Hepatic stellate cell (primary cell): ENCODE measurements at places on chromosomes 13 and 19.

- DNase-seq, result no peak
Measured at GRCh38 chr13:95656386-95657015, 12.0 kb upstream of the DZIP1 start.

- DNase-seq, result no peak
Measured at GRCh38 chr19:11131471-11131870, 24.1 kb downstream of the SPC24 start.

DNA sequence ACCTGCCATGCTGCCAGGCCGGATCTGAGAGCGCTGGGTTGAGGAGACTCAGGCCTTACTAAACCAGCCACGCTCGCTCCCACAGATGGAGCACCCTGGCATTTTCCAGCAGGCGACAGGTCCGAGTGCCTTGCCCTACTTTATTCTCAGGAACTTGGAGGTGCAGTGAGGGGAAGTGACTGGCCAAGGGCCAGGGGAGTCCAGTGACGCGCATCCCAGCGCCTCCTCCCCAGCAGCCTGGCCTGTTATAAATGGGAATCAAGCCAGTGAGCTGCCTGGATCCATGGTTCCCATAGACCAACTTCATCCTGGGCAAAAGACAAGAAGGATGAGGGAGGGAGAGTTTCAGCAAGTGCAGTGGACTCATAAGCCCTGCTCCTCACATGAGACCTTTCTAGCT is 35.5 kb downstream of the TMED1 start:
- no peak for DNase-seq

DNA sequence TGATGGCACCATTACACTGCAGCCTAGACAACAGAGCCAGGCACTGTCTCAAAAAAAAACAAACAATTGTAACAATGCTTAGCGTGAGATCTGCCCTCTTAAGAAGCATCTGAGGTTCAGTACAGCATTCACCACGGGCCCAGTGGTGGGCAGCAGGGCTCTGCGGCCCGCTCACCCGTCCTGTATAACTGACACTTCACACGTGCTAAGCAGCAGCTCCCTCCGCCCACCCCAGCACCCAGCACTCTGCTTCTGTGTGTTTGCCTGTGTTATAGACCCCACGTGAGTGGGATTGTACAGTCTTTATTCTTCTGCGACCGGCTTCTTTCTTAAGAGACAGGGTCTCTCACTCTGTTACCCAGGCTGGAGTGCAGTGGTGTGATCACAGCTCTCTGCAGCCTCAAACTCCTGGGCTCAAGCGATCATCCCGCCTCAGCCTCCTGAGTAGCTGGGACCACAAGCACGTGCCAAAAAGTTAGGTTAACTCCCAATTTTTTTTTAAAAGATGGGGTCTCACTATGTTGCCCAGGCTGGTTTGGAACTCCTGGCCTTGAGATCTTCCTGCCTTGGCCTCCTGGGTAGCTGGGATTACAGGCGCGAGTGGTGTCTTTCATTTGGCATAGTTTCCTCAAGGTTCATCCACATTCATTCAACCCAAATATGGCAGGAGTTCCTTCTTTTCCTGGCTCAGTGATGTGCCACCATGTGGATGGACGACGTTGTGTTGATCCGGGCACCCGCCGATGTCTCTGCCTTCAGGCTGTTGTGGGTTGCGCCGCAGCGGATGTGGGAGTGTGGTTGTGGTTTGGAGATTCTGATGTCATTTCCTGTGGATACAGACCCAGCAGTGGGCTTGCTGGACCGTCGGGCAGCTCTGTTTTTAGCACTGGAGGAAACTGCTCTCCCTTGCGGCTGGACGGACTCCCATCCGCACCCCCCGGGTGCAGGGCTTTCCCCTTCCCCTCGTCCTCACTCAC is 170.0 kb downstream of the KDM4B start:
- DNase-seq, result no peak

- DNase-seq, result no peak
Measured at GRCh38 chr13:72100339-72100738, 233.3 kb upstream of the DACH1 start.

DNA sequence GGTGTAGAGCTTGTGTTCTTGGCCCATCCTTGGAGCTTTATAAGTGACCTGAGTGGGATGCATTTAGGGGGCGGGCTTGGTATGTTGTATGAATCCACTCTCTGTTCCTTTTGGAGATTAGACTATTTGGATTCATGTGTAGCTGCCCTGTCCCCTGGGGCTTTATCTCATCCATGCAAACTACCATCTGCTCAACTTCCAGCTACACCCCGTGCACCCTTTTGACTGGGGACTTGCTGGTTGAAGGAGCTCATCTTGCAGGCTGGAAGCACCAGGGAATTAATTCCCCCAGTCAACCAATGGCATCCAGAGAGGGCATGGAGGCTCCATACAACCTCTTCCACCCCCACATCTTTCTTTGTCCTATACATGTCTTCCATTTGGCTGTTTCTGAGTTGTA is 6.1 kb downstream of the CLEC4M start:
- no peak for DNase-seq

GRCh38 chr19:19744641-19745040 is 11.7 kb upstream of the ZNF14 start:
- no peak for DNase-seq

- no peak for DNase-seq
Measured at GRCh38 chr19:51503286-51503817, 1.8 kb upstream of the SIGLEC12 start.

DNA sequence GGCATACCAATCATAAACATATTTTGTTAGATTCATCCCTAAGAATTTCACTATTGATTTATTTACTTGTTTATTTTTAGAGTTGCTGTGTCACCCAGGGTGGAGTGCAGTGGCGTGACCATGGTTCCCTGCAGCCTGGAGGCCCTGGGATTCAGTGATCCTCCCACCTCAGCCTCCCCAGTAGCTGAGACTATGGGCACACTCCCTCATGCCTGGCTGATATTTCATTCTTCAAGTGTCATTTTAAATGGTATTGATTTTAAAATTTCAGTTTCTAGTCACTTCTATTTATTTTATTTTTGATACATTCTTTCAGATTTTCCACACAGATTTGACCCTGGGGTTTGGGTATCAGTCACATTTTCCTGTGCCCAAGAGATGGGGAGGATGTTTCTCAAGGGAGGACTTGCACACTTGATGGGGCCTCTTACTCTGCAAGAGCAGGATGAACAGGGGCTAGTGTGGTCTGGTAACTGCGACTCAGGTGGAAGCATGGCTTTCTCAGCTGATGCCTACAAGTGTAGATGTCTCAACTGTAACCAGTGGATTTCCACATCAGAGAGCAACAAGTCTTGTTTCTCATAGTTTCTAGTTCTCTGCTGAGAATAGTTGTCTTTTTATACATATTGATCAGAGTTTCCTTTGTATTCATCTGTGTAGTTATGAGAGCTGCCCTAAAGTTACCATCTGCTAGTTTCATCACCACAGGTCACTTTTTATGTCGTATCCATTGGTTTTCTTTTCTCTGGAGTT is 40.2 kb downstream of the CCNE1 start:
- DNase-seq, result no peak

- peak; percentile 28 for DNase-seq
Measured at GRCh38 chr13:31072041-31072440, 89.7 kb downstream of the HSPH1 start.

DNA sequence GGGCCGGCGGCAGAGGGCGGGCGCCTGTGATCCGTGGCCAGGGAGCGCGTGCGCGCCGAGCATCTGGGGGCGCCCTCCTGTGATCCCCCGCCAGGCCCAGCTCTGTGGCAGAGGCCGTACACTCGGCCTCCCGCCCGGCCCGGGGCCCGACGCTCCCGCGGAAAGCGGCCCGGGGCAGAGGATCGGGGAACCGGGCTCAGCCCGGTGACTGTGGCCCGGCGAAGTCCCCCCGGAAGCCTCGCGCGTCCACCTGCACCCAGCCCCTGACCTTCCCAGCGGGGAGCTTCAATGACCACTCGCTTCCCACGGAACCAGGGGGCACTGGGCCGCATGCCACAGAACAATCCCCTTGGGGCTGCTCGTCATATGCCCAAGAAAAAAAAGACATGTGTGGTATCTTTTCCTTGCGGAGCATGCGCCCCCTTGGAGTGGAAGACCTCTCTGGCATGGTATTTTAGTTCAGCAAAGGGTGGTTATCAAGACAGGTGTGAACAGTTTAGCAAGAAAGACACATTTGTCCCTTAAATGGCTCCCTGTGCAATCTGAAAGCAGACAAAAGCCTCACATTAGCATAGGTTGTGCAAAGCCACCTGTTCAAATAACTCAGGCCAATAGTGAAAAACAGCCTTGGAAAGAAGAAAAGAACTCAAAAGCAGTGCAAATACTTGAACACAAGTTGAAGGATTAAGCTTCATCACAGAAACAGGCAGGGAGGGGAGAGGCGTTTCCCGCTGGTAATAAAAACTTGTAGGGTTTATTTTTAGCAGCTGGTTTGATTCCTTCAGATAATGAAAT is 290.9 kb upstream of the SOX21 start:
- no peak for DNase-seq

GRCh38 chr13:73672492-73672891 is 461.7 kb downstream of the KLF12 start:
- no peak for DNase-seq

- no peak for DNase-seq
Measured at GRCh38 chr13:107716741-107717140, 498.6 kb downstream of the LIG4 start.

- DNase-seq, result no peak
Measured at GRCh38 chr13:112596235-112596634, 8.3 kb upstream of the TUBGCP3 start.

GRCh38 chr19:42098781-42099180 is 22.8 kb downstream of the ZNF574 start:
- DNase-seq, result no peak

- DNase-seq, result no peak
Measured at GRCh38 chr13:110371550-110372465, 64.7 kb downstream of the COL4A2 start.

GRCh38 chr13:114099918-114100445 is 32.4 kb downstream of the RASA3 start:
- DNase-seq, result peak; percentile 55

GRCh38 chr19:10191347-10191746 is 3.4 kb downstream of the DNMT1 start:
- DNase-seq, result peak; percentile 77

GRCh38 chr13:45863709-45864590 is 12.4 kb upstream of the SIAH3 start:
- DNase-seq, result no peak

- DNase-seq, result no peak
Measured at GRCh38 chr19:8403820-8404109, 9.3 kb upstream of the MARCHF2 start.

GRCh38 chr13:49711218-49711863 is 20.1 kb upstream of the EBPL start:
- peak; percentile 40 for DNase-seq

DNA sequence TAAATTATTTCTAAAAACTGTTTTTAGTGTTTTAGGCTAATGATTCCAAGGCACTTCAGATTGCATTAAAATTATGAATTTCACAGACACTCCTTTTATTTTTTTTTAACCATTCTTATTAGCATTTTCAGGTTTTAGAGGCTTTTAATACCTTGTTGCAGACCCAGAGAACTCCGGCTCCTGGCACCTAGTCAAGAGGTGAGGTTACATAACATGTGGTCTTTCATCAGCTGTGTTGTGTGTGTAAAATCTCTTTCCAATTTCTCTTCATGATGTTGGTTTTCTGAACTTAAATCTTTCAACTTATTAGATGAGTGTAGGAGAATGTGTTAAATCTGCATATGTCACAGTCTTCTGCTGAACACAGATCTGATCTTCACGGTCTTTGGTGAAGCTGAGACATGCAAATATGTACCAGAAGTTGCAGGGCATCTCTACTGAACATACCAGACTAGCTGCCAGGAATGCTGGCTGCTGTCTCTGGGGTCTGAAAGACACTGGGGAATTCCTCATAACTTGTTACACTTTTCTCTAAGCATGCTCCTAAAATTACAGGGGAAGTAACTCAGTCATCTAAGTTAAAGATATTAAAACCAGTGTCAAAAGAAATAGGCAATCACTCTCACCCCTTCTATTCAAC is 1165.3 kb downstream of the EFNB2 start:
- no peak for DNase-seq

GRCh38 chr13:25920277-25920676 is 131.5 kb downstream of the SHISA2 start:
- DNase-seq, result no peak

GRCh38 chr19:30363073-30363472 is 9.1 kb upstream of the ZNF536 start:
- DNase-seq, result no peak

DNA sequence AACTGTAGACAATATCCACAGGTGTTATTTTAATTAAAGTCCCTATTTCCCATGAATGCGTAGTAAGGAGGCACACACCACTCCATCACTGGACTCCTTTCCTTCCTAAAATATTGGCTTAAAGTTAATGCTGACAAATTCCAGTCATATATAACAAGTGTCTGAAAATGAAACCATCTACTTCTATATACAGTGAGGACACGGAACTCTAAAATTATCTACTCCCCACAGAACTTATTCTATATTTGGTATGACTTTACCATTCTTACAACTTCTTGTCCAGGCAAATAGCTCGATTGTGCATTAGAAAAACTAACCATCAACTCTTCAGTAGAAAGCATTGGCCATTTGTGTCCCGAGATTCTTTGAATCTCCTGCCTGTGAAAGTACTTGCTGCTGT is 1560.2 kb downstream of the EFNB2 start:
- no peak for DNase-seq

DNA sequence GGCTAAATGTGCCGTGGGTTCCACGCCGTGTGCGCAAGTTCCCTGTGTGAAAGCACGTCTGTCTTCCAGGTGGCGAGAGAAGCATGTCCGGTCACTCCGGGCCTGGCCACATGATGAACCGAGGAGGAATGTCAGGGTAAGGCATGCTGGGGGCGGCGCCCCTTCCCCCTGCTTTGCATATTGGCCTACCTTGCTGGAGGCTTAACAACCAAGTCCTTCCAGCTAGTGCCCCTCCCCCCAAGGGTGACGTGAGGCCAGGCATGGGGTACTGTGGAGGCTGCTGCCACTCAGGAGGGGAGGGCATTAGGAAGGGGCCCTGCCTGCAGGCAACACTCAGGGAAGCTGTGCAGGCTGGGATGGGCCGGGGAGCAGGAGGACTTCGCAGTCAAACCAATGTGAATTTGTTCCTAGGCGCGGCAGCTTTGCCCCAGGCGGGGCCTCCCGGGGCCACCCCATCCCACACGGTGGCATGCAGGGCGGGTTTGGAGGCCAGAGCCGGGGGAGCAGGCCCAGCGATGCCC is 12.5 kb downstream of the MICOS13 start:
- DNase-seq, result no peak

GRCh38 chr13:98945863-98946605 is 31.8 kb downstream of the DOCK9 start:
- no peak for DNase-seq

DNA sequence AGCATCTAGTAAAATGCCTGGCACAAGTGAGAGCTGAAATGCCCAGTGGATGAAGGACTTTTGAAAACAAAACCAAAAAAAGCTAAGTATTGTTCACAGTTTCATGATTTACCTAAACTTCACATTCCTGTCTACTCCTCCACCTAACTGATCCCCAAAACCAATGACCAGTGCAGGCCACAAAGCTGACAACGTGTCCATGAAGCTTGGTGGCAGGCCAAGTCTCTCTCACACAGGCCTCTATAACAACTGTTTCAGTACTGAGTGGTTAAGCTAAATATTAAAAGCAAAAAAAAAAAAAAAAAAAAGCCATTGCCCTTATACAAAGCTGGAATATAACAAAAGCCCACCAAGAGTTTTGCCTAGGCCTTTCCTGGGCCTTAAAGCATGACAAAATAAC is 36.4 kb downstream of the STK24 start:
- DNase-seq, result no peak
